Tongue (tissue), 3 donors: ENCODE measurements at places on chromosomes 6 and 20. TPM values are rescaled to one million over a fixed set of nuclear protein-coding genes. Genes with fewer than 3 reads are reported as not detected.

The CST2 gene
- not detected for total RNA-seq

The MCHR2 gene
- total RNA-seq, result not detected

The STK38 gene
- total RNA-seq, result 30.5 TPM

The MEP1A gene
- total RNA-seq, result not detected

The ATXN1 gene
- total RNA-seq, result 52.0 TPM

The HMGCLL1 gene
- 7.4 TPM for total RNA-seq

DNA sequence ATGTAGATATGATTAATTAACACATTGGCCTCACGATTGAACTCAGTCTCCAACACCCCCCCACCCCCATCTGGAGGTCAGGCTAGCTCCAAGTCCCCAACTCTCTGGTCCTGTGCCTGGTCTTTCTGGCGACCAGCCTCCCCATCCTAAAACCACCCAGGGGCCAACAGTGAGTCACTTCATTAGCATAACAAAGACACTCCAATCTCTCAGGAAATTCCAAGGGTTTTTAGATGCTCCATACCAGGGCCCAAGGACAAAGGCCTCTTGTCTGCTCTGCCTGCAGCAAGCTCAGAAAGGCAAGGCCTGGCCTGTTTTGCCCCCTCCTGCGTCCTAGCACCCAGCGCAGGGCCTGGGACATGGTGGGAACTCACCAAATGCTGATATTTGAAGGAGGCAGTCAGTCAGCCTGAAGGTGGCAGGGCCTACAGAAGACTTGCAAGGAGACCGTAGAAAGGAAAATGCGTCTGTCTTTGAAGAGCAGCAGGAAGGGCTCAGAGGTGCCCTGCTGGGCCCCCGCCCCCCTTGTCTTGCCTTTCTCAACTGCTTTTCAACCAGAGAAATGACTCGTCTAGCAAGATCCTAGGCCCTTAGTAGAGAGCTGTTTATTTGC, 184.7 kb downstream of the CDH4 start:
- peak; percentile 33 for DNase-seq

- peak; percentile 78 for DNase-seq
Observed at GRCh38 chr20:38298768-38299288, 5.1 kb upstream of the BPI start.

DNA sequence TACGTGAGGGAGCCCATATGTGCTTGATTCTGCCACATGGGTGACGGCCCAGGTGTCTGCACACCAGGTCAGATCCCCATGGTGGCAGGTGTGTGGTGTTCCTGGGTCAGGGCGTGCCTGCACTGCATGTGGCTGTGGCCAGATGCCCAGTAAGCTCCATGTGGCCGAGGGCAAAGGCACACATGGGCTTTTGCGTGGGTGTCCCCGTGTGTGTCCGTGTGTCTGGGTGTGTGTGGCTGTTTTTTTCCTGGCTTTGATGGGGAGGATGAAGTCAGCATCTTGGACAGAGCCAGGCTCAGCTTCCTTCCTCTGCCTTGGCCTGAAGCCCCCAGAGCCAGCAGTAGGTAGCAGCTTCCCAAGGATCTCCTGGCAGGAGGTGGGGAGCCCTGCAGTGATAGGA, 1.5 kb upstream of the TNXB start:
- DNase-seq, result no peak

- peak; percentile 34 for DNase-seq
Observed at GRCh38 chr6:328136-328670, 35.9 kb downstream of the DUSP22 start.

The SLC22A16 gene
- total RNA-seq, result 1.3 TPM

- DNase-seq, result no peak
Observed at GRCh38 chr6:119256978-119257462, 92.5 kb downstream of the MAN1A1 start.

DNA sequence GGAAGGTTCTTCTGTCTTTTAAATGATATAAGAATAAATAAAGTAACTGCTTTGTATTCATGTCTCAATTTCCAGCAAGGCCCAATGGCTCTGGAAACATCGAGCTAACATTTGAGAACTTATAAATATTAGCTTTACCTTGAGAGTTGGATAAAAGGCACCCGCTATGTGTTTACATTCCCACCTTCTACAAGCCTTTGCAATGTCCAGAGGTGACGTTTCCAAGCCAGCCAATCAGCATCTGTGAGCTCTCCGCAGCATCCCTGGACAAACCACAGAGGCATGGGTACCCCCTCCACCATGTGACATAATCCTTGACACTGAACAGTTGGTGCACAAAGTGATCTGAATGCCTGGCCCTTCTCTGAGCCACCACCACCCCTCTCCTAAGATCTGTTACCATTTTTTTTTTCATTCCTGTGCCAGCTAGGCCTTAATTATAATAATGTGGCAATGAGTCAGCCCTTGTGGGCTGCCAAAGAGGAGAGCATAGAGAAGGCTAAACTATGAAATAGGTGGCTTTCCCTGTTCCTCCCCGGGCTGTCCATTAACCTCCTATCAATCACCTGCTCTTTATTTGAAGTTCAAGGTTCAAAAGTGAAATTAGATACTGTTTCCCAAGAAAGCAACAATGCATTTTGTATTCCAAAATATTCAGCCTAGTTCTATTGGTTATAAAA, 4.1 kb downstream of the CBLN4 start:
- DNase-seq, result no peak

DNA sequence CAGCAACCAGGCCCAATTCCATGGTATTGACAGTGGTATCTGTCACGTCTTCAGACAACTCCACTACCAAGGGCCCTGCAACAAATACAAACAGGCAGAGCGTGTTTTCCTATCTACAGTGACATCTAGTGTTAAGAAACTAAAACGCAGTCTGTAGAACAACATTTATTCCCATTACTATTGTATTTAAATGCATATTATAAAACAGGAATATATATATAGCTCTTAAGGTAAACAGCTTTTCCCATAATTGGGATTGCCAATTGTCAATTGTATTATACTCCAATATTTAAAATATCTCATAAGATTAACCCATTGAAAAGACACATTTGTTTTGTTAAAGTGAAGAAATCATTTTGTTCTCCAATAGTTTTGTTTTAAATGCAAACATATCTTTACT, 97.2 kb downstream of the KIF16B start:
- peak; percentile 82 for DNase-seq

GRCh38 chr6:168559574-168560098, 118.7 kb downstream of the SMOC2 start:
- no peak for DNase-seq

The ZC3H12D gene
- 0.72 TPM for total RNA-seq

The GNRH2 gene
- total RNA-seq, result not detected

DNA sequence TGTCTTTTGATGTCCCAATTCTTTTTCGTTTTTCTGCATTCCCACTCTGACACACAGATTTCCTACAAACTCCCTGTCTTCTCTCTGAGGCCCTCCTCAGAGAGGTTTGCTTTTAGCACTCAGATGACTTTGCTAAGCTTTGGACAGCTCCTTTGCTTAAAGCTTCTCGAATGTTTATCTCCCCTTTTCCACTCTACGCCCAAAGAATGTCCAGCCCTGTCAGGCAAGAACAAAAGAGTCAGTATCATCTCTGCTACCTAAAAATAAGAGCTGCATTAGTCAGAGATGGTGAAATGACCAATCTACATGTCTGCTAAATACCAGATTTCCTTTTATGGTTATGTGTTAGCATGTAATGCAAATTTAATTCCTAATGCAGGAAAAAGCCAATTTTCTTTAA, 56.8 kb downstream of the PREP start:
- no peak for DNase-seq

GRCh38 chr6:106643061-106643460, 13.7 kb downstream of the QRSL1 start:
- DNase-seq, result no peak

- no peak for DNase-seq
Observed at GRCh38 chr6:47307362-47308197, 2.1 kb downstream of the TNFRSF21 start.

DNA sequence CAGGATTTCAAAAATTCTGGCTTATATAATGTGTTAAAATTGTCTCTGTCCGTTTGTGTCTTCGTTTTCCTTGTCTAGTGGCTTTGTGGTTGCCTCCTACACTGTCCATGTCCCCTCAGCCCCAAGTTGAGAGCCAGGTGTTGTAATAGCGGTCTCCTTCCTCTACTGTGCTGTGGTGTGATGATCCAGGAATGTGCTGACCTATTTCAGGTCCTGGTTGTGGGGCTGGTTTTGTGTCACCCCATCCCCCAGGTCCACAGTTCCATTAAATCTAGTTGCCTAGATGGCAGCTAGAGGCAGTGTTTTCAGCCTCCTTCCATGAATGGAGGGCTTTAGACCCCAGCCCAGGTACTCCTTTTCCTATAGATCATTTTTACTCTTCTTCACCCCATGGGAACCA, 128.7 kb downstream of the DNAH8 start:
- no peak for DNase-seq

DNA sequence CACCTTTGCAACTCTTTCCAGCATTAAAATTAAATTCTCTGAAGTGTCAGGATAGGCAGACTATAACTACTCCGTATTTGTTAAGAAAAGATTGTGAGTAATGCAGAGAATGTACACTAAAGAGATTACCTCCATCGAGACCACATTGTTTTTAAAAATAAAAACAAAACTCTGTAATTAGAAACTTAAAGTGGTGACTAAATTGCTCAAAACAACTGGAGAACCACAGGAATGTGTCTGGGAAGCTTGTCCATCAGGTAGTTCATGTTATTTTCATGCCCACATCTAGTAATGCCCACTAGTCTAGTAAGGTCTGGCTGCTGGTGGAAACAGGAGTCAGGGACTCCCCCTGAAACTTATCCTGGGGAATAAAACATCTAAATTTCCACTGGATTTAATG, 103.0 kb upstream of the FOXQ1 start:
- DNase-seq, result no peak

The PROKR2 gene
- total RNA-seq, result not detected

DNA sequence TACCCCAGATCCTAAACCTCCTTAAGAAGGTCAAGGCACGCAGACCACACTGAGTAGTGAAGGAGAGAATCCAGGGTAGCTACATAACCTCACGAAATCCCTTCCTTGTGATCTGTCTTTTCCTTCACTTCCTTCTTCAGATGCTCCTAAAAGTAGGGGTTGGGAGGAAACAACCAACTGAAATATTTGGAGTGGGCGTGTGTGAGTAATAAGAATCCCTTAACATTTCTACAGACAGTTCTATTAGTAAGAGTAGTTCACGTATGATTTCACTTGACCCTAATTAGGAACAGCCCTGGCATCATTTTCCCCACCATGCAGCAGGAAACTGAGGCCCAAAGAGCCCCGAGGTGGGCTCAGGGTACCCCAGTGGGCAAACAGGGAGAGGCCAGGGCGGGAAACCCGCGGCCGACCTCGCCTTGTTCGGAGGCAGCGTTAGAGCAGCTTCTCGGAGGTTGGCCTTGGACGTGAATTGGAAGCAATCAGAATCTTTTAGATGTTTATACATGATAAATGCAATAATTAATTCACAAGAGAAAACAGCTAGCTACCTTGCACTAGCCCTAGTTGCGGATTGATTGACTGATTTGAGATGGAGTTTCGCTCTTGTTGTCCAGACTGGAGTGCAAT, 859 bp upstream of the RAE1 start:
- DNase-seq, result no peak

The ZFP57 gene
- total RNA-seq, result not detected

The ADAT2 gene
- total RNA-seq, result 9.3 TPM

The RAD21L1 gene
- total RNA-seq, result not detected

DNA sequence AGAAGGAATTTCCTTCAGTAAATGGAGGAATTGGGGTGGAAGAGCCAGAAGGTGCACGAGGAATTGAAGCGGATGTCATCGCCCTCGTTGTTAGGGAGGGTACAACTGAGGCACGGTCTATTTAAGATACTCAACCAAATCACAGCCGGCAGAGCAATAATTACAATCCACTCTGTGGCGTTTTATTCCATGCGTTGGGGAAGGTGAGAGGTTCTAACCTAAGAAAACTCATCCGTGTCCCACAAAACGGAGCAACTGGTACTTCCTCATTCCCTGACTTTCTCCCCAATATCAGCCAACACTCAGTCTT, 802 bp upstream of the RRBP1 start:
- DNase-seq, result no peak

DNA sequence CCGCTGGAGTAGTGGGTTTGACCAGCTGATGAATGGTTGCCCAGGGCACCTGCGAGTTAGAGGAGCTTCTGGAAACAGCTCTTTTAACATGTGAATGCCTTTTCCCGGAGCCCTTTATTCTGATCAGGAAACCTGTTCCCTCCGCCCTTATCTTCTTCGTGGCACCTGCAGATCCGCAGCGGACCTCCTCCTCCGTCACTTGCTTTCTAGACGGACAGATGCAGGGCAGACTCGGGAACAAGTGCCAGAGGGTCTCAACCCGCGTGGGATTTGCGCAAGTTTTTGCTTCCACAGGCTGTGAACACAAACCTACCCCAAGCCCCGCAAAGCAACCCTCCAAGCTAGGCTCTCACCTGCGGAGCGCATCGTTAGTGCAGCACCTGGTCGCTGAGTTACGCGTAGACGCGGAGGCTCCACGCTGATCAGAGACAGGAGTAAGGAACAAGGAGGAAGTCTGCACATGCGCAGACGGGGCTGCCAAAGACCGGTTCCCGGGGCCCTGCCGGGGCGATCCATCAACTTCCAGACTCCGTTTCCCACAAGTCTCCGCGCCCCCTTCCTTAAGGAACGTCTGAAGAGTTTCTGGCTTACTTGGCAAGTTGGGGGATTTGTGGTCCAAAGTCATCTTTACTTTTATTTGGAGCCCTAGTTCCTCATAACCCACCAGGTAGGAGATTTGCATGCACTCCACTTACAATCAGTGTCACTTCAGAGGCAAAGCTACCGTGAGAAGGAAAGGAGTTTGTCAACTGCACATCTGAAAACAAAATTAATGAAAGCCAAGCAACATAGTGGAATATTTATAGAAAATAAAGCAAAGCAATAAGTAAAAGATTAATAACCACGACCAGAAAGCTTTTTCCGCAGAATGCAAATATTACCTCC, 52.7 kb upstream of the ELMO2 start:
- DNase-seq, result peak; percentile 75

- no peak for DNase-seq
Observed at GRCh38 chr20:42949950-42950349, 239.8 kb downstream of the PTPRT start.

GRCh38 chr6:55023230-55023629, 151.1 kb upstream of the HCRTR2 start:
- DNase-seq, result no peak
